ENCODE measurements at places on chromosomes 6 and 20. TPM values are rescaled to one million over a fixed set of nuclear protein-coding genes. Genes with fewer than 3 reads are reported as not detected.

SRSF12 gene
- total RNA-seq: 0.84 TPM

SPINT3 gene
- not detected for total RNA-seq

JPH2 gene
- total RNA-seq: 1.2 TPM

RAB22A gene
- 13.0 TPM for total RNA-seq

NFKBIL1 gene
- 10.5 TPM for total RNA-seq

HLA-G gene
- not detected for total RNA-seq
